Pons (tissue), 1 donor: ENCODE measurements at places on chromosomes 12 and 14.

GRCh38 chr14:39229222-39229543 is 4.5 kb upstream of the MIA2 start:
- no peak for DNase-seq

- DNase-seq: peak; percentile 11
These were observed at the start of gene RIMBP2 for GRCh38 chr12:130715998-130716968. TSS of gene RIMBP2 (minus strand) at chr12:130716299. CDS start at chr12:130479013, 237,286 bp downstream.

DNA sequence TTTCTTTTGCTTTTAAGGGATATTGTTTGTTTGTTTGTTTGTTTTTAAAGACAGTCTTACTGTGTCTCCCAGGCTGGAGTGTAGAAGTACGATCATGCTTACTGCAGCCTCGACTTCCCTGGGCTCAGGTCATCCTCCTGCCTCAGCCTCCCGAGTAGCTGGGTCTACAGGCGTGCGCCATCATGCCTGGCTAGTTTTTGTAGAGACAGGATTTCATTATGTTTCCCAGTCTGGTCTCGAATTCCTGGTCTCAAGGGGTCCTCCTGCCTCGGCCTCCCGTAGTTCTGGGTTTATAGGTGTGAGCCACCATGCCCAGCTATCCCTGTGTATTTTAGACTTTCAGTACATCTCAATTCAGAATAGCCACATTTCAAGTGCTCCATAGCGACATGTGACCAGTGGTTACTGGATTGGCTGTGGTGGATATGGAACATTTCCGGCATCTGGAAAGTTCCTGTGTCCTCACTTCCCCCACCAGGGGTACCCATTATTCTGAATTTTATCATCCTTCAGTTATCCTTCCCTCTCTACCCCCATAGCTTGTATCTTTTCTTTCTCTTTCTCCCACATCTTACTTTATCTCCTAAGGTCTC is 61.1 kb downstream of the HRK start:
- no peak for DNase-seq

GRCh38 chr14:30194741-30195148 is 267.1 kb upstream of the PRKD1 start:
- DNase-seq: no peak

GRCh38 chr12:12214201-12214600 is 52.6 kb downstream of the LRP6 start:
- no peak for DNase-seq

- DNase-seq: no peak
These were observed 267.3 kb downstream of the SNAPC1 start for GRCh38 chr14:62029569-62029924.
